ENCODE measurements at places on chromosomes 5 and 9.

DNA sequence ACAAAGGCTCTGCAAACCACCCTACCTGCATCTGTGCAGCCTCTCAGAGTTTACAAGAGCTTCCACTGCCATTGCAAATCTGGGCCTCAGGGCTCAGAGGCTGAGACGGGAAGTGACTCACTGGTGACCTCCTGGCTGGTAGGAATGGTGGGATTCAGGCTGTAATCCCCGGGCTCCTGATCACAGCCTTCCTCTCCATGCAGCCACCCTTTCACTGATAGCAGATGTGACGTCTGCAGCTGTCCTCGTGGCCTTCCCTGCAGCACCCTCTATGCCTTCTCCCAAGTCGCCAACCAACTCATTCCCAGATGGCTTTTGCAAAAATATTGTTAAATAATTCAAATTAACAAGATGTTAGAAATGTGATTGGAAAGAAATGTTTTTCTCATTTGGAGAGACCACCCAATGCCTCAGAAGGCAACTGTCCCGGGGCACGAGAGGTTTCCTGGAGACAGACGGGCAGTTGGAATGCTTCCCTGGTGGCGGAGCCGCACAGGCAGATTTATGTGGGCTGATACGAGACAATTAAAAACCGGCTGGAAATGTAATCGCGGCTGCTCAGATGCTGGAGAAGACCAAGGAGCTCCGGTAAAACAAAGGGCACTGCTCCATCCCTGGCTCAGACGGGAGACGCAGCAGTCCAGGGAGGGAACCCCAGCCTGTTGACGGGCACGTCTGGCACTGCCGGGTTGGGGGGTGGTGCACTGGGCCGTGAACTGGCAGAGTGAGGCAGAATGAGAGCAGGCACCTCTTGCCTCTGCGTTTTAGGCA, 34.4 kb upstream of the SLC25A51 start:
- DNase-seq, result no peak

DNA sequence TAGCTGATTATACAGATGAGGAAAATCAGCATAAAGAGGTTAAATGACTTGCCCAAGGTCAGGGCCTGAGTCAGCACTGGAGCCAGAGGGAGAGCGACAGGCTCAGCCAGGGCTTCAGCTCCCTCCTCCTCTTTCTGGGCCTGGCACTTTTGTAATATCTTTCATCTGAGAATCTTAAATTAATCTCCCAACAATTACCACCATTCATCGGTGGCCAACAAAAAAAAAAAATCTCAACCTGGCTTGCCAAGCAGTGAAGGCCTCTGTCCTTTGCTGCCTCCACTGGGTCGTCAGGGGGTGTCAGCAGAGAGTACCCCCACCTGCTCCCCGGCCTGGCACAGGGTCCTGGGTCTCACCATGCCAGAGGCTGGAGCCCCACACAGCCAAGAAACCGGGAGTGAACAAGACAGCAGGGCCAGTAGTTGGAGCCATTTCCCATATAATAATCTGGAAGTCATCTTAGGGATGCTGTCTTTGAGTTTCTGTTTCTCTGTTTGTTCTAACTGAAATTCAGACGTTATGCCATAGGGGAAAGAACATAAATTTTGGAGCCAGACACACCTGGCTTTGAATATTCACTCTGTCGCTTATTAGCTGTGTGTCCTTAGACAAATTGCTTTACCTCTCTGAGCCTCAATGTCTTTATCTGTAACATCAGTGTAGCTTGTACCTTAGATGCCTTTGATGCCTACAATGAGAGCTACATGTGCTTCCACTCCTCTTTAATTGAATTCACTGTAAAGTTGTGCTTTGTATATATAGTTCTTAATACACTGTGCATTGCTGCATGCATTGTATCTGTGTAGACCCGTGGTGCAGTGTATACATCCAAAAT, 299.9 kb upstream of the MSX2 start:
- no peak for DNase-seq

DNA sequence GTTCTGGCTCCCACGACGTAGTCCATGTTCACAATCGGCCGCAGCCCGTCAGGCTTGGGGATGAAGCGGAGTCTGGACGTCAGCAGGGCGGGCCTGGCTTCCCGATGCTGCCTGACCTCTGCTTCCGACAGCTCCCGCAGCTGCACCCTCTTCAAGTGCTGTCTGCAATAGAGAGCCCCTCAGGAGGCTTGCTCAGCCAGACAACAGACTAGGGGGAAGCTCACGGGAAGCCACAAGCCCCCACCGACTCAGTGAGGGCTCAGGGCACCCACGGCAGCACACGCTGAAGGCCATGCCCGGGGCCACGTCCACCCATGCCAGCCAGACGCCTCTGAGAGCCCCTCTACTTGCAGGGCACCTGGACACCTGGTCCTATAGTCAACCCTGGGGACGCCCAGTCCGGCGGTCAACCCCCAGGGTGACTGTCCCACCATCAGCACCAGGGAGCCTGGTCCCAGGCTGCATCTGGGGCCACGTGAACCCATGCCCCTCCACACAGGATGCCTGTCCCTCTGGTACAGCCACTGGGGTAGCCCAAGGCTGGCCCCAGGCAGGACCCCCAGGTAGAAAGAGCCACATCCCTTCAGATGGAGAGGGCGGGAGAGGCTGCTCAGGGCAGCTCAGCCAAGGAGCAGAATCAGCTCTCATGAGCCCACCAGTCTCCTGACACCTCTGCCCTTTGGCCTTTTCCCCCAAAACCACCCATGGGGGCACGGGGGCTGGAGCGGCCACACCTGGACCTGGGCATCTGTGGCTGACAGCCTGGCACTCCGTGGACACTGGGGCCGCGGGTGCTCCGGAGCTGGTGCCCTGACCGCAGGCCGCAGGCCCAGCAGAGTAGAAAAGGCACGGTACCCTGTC, 14.5 kb downstream of the TERT start:
- DNase-seq, result no peak

- DNase-seq, result no peak
Measured at GRCh38 chr5:54799645-54800044, 185.7 kb downstream of the ESM1 start.

DNA sequence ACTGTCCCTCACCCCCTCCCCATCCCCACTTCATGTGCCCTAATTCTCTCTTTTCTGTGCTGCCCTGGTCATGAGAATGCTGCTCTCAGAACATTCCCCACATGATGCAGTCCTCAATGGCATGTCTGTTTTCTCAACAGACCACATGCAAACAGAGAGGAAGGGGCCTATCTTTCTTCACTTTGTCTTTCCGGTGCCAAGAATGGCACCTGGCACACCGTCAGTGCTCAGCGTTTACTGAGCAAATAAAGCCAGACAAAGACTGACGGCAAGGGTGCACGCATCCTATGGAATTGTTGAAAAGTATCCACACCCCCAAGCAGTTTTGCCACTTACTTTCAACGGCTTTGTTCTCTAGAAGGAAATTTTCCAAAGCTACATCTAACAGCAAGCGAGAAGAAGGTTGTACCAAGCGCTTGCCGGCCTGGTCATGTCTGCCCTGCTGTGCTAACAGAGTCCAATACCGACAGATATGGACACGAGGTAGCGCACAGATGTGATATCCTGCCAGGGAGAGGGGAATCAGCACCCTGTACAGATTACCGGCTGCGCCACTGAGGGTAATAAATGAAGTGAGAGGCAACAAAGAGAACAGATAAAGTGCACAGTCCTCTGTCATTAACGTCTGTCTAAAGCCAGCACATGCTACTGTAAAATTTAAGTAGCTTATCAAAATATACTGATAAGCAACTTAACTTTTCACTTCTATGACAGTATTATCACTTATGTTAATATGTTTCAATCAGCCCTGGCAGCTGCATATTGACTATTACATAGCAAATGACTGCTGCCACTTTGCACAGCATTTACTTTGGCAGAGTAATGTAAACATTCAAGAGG, 251.7 kb downstream of the DENND1A start:
- DNase-seq, result no peak

- DNase-seq, result no peak
Measured at GRCh38 chr9:124254261-124254682, 3.5 kb upstream of the NEK6 start.

DNA sequence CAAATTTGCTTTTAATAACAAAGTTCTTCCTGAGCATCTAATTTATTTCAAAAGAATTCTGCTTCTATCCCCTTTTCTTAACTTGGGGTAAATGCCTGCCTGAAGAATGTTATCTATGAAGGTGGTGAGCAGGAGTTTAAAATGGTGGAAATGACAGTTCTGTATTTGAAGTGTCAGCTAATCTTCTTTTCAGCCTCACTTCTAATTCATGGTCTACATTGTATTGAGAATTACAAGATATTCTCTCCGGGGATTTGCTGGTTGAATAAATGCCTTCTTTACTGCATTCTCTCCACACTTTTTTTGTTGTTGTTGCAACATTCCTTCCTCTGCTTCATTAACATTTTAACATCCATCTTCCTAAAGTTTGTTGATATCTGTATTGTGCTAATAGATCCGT, 143.1 kb upstream of the GRIN3A start:
- no peak for DNase-seq

- no peak for DNase-seq
Measured at GRCh38 chr5:148817606-148818005, 8.8 kb upstream of the ADRB2 start.

- DNase-seq, result no peak
Measured at GRCh38 chr9:99368341-99369326, 146.6 kb downstream of the SEC61B start.

- DNase-seq, result no peak
Measured at GRCh38 chr9:75231167-75231566, 142.9 kb downstream of the OSTF1 start.

DNA sequence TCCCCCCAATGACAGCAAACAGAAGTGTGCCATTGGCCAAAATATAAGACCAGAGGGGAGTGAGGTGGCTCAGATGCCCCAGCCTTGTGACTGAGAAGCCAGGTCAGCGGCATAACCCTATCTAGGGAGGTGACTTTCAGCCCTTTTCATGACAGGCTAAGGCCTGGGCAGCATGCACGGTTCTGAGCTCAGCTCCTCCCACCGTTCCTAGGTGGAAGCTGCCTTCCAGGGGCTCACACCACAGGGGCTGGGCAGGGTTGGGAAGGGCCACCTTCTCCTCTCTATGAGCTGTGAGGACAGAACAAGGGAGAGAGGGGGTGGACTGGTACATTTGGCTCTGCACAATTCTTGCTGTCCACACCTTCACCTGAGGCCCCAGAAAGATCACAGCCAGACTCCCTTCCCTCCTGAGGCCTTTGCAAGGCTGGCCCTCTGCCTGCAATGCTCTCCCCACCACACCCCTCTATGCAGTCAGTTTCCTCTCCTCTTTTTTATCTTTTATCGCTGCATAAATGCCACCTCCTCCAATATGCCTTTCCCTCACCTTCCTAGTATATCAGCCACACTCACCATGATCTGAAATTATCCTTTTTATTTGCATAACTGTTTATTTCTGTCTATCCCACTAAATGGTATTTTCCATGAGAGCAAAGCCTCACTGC, 5.1 kb upstream of the EGR1 start:
- DNase-seq, result no peak

GRCh38 chr9:7139886-7140285, 382.1 kb downstream of the KDM4C start:
- DNase-seq, result no peak

DNA sequence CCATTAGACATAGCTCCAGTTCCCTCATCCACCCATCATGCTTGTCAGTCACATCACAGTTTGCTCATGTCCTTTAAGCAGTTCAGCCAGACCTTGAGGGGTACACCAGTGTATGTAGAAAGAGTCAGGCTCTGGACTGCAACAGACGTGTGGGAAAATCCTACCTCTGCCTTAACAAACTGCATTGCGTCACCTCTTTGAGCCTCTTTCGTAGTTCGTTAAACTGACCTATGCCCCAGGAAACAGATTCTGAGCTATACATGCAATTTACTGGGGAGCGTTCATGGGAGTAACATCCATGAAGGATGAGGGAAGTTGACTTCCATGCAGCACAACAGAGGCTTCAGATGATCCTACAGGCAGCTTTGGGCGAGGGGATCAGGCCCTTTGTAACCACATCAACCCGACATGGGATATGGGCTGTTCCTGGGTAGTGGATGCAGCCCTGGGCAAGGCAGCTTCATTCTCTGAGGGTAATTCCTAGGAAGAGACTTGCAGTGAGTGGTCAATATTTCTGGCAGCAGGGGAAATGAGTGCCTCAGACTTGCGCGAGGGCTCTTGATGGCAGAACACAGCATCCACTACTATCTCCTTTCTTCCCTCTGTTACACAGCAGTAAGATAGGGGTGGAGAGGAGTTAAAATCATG, 4.3 kb downstream of the SPINK4 start:
- DNase-seq, result no peak

DNA sequence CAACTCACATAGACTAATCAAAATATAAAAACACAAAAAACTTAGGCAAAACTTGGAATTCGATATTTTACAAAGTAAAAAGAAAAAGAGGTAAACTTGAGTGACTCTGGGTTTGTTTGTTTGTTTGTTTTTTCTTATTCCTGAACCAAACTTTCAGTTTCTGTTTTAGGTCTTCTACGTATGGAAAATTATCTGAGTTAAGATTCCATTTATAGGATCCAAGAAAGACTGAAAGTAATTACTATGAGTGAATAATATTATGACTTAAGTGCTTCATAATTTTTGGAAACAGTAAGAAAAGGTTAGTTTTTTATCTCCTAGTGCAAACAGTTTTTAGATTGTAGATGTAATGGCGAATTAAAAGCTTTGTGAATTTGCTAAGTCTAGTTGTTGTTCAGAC, 13.2 kb downstream of the ST8SIA4 start:
- no peak for DNase-seq

DNA sequence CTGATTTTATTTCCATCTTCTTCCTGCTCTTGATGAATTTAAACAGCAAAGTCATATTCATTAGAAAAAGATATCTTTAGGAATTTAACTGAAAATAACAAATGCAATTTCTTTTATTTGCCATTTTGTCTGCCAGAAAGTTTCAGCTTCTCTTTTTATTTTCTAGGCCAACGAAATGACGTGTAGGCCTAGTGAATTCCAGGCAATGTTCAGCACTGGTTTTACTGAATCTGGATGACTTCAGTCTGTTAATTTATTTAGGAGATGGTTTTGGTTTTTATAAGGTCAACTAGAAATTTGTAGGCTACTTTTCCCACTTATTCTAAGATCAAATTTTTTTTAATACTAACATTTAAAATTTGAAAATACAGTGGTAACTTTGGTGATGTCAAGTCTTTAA, 129.1 kb upstream of the VCAN start:
- no peak for DNase-seq

GRCh38 chr5:109829331-109829730, 139.6 kb downstream of the MAN2A1 start:
- DNase-seq, result no peak

DNA sequence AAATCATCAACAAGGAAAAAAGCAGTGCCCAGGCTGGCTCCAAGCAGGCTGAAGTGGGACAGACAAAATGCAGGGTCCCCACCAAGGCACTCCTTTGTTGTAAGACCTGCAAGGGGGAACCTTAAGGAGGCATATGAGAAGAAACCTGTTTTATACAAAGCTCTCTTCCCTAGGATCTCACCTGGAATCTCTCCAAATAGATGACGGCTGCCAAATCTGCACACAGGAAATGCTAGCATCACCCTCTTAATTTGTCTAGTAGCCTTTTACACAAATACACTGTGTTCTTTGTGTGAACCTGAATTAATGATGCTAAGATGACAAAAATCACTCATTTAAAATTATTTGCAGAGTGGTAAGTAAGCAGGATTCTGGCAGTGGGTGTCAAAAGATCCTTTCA, 280.2 kb downstream of the SPOCK1 start:
- DNase-seq, result no peak

- DNase-seq, result no peak
Measured at GRCh38 chr5:81349161-81349560, 44.8 kb downstream of the ACOT12 start.

GRCh38 chr5:103211576-103212561, 46.7 kb upstream of the MACIR start:
- no peak for DNase-seq

Measured in stimulated activated CD8-positive, alpha-beta memory T cell treated with anti-CD3 and anti-CD28 coated beads, Interleukin-7, amount 100 ng/mL, for 4 hours (primary cell).